RPMI7951 (cell line): ENCODE measurements at places on chromosomes 5 and 9. TPM values are rescaled to one million over a fixed set of nuclear protein-coding genes. Genes with fewer than 3 reads are reported as not detected.

GRCh38 chr9:70535546-70536323, 121.3 kb upstream of the KLF9 start:
- DNase-seq: no peak

- no peak for DNase-seq
Observed at GRCh38 chr9:127066060-127066850, 56.2 kb downstream of the ANGPTL2 start.

GRCh38 chr5:135179308-135179980, 145.4 kb upstream of the PITX1 start:
- DNase-seq: no peak

- no peak for DNase-seq
Observed at GRCh38 chr5:68387074-68387796, 171.7 kb downstream of the PIK3R1 start.

DNA sequence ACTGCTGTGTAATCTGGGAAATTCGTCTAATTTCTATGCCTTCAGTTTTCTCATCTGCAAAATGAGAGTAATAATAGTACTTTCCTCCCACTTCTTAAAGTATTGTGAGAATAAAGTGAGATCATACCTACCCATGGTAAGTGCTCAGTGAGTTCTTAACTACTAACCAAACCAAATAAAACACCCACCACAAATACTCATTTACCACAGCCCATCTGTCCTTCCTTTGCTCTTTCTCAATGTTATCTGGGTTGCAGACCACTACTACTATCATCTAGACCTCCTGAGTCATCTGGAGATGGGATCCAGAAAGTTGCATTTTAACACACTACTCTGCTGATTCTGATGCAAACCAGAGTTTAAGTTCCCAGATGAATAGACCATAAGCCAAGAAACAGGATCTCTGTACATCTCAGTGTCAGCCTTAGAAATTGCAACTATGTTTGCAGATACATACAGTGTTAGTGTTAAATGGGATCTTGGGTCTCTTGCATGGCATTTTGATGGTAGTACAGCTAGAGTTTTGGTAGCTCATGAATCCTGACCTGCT, 105.4 kb upstream of the ATP10B start:
- no peak for DNase-seq

DNA sequence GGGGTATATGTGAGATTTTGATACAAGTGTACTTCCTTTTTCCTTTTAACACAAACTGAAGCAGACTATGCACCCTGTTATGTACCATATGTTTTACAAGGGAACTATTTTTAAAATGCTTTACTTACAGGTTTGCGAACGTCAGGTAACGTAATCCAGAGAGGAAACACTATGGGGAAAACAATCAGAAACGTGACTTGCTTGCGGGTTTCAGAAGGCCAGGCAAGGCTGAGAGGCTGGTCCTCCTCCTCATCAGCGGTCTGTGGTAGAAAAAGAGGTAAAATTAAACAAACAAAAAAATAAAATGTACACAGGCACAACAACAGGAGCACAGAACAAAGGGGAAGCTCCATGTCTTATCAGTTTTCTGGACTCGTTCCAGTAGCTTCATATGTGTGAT, 141.2 kb downstream of the ACER2 start:
- no peak for DNase-seq

DNA sequence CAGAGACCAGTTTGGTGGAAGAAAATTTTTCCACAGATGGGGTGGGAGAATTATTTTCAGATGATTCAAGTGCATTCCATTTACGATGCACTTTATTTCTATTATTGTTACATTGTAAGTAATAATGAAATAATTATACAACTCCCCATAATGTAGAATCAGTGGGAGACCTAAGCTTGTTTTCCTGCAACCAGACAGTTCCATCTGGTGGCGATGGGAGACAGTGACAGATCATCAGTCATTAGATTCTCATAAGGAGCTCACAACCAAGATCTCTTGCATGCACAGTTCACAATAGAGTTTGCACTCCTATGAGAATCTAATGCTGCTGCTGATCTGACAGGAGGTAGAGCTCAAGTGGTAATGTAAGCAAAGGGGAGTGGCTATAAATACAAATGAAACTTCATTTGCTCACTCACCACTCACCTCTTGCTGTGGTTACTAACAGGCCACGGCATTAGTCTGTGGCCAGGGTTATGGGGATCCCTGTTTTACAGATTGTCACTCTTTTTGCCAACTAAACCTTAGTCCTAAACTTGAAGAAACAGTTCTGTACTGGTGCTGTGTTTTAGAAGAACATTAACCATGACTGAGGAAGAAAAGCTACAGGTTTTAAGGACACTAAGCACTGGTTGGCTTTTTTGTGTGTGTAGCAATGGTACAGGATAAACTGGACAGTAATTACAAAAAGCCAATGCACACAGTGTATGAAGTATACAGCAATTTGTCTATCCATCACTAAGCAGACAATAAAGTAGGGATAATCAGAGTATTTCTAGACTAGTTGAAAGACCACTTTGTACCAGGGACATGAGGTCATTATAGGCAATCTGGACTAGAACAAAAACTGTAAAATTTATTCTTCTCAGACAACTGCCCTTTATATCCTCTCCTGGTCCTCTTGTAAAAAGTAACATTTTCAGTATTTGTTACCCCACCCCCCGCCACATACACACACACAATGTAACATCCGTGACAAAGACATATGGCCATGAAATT, 9.9 kb downstream of the TMEM232 start:
- no peak for DNase-seq

GRCh38 chr9:70616228-70616990, 202.0 kb upstream of the KLF9 start:
- no peak for DNase-seq

DNA sequence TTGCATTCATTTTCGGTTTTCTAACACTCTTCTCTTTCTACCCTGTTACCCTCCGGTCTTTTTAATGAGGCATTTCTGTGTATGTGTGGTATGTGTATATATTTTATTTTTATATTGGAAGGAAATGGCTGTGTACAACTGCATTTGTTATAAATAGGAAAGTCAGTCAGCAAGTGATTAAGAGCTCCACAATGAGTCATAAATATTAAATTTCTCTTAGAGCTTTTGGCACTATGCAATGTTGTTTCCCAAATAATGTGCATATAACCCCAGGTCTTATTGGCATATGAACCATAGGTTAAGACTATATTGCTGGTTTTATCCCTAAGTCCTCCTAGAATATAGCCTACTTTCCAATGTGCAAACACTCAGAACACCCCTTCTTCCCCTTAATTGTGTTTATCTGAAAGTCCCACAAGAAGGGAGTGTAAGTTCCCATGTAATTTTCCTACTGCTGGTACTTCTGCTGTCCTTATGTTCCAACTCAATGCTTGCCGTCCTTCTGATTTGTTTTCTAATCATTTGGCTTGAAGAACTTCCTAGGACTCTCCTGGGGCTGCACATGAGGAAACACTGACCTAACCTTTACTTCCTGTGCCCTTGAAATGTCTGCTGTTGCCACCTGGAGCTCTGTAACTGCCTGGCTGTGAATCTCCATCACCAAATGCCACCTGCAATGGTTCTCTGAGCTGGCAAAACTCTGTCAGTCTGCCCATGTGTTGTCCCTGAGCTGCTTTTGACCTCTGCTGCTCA, 65.5 kb upstream of the PCSK5 start:
- DNase-seq: no peak

GRCh38 chr9:76894198-76894597, 11.7 kb downstream of the PRUNE2 start:
- no peak for DNase-seq

- no peak for DNase-seq
Observed at GRCh38 chr5:143080982-143081381, 310.8 kb downstream of the ARHGAP26 start.

DNA sequence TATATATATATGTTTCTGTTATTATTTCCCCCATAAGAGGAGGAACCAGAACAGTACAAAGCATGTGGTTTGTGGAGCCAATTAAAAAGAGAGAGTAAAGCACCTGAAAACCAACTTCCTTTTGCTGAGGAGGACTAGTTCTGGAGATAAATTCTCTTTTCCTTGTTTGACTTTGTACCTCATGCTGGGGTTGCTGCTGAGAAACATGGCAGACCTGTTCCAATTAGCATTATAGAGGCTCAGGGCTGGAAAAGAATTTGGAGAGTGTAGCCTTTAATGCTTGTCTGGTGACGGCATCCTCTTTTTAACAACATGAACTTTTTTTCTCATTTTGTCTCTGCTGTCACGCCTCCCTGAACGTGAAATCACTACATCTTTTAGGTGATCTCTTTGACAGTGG, 32.8 kb upstream of the NMUR2 start:
- no peak for DNase-seq

DNA sequence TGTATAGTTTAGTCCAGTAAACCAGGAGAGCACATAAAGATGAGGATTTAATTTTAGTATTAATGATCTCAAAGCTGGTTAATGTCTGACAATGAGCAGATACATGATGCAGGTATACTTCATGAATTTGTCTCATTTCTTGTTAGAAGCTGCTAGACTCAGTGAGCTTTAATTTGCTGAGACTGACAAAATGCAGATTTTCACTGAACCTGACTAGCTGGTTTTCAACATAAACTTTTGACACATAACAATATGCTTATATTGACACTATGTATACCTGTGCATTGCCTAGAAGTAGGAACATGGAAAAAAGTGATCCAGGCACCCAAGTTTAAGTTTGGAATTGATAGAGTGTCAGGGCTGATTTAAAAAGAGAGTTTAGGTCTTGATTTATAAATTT, 10.8 kb downstream of the UBLCP1 start:
- no peak for DNase-seq

DNA sequence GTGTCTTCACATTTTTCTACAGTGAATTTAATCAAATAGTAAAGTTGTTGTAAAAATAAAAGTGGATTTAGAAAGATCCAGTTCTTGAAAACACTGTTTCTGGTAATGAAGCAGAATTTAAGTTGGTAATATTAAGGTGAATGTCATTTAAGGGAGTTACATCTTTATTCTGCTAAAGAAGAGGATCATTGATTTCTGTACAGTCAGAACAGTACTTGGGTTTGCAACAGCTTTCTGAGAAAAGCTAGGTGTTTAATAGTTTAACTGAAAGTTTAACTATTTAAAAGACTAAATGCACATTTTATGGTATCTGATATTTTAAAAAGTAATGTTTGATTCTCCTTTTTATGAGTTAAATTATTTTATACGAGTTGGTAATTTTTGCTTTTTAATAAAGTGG, 60.4 kb downstream of the MTAP start:
- DNase-seq: no peak

GRCh38 chr9:20604562-20604961, 17.7 kb downstream of the MLLT3 start:
- peak; percentile 36 for DNase-seq

DNA sequence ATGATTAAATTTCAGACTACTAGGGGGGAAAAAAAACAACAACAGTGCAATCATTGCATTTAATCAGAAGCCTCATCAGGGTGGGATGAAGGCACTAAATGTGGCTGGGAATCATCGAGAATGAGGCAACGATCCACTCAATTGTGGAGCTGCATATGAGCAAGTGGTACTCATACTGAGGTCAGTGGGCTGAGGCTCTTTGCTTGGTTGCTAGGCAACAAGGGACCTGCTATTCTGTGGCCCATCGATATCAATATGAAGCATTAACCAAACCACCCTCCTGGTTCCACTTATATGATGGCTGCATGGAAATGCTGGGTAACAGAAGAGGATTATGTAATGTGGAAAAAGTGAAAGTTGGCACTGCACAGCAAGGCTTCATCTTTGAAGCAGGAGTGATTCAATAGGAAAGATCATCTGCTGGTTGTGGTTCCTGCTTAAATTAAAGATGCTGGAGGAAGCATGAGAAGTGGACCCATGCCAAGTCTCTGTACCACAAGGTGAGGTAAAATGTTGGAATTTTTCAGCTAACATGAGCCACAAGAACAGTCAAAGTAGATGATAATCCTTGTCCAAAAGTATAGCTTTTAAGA, 159.8 kb upstream of the HMHB1 start:
- peak; percentile 26 for DNase-seq

DNA sequence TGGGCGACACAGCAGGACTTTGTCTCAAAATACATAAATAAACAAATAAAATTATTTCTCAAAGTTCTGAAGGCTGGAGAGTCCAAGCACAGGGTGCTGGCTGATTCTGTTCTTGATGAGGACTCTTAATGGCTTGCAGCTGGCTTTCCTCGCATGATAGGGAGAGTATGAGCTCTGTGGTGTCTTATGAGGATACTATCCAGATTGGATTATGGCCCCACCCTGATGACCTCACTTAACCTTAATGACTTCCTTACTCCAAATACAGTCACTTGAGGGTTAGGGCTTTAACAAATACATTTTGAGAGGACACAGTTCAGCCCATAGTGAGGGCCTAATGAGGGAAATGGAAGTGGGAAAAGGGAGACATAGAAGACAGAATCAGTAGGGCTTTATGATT, 87.7 kb downstream of the FOCAD start:
- DNase-seq: peak; percentile 2

DNA sequence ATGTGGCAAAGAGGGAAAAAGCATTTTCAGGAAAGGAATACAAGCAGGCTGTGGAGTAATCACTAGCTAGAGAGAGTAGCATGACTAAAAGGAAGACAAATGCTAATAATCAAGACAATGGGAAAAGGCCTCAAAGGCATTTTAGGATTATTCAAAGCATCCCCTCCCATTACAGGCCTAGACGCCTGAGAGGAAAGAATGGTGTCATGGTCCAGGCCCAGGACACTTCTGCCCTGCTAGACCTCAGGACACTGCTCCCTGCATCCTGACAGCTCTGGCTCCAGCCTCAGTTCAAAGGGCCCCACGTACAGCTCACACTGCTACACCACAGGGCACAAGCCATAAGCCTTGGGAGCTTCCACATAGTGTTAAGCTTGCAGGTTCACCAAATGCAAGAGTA, 40.8 kb upstream of the SHISAL2B start:
- DNase-seq: no peak

- DNase-seq: peak; percentile 5
Observed at GRCh38 chr5:166845044-166845443, 1446.4 kb upstream of the WWC1 start.

DNA sequence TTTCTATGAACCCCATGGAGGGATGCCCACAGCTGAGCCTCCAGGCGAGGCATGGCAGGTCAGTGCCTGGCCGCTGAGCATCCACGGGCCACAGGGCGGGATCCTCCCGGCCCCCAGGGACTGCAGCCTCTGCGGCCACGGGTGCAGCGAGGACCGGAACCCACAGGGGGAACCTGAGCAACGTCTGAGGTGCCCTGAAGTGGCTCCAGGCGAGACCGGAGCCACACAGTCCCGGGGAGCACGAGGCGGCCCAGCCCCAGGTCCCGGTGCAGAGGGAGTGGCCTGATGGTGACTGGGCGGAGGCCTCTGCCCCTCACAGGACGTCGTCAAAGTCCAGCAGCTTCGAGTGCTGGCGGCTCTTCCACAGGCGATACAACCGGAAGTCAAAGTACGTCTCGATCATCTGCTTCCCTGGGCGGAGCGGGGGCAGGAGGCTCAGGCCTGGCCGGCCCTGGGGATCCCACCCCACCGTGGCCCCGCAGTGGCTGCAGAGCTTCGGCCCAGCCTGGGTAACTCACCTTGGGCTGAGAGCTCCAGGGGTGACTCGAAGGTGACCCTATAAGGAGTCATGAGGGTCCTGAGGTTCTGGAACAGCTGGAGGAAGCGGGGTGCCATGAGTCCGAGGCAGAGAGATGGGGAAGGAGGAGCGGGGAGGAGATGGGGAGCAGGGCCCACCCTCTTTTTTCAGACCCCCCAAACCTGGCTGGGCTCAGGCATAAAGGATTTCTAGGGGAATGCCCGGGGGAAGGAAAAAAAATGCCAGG, 8.1 kb upstream of the ENTPD8 start:
- DNase-seq: no peak

LURAP1L gene
- total RNA-seq: 0.98 and 1.8 TPM in 2 replicates

ZNF883 gene
- 1.8 and 4.2 TPM in 2 replicates for total RNA-seq

SPATA31A5 gene
- not detected in 2 replicates for total RNA-seq

C5orf58 gene
- 0.68 TPM in 1 of 2 replicates, not detected in the other for total RNA-seq

ZFP37 gene
- total RNA-seq: 5.1 and 6.0 TPM in 2 replicates

PAPPA gene
- 0.20 and 0.24 TPM in 2 replicates for total RNA-seq

LHX2 gene
- total RNA-seq: 0.39 and 1.1 TPM in 2 replicates

TLR4 gene
- total RNA-seq: 15.9 and 21.0 TPM in 2 replicates

RGMB gene
- total RNA-seq: 10.0 and 12.4 TPM in 2 replicates
